Activated T-cell treated with anti-CD3 and anti-CD28 coated beads for 4 hours (primary cell): ENCODE measurements at places on chromosomes 7 and 10.

- no peak for DNase-seq
Observed at GRCh38 chr10:132710746-132711612, 75.0 kb downstream of the NKX6-2 start.

DNA sequence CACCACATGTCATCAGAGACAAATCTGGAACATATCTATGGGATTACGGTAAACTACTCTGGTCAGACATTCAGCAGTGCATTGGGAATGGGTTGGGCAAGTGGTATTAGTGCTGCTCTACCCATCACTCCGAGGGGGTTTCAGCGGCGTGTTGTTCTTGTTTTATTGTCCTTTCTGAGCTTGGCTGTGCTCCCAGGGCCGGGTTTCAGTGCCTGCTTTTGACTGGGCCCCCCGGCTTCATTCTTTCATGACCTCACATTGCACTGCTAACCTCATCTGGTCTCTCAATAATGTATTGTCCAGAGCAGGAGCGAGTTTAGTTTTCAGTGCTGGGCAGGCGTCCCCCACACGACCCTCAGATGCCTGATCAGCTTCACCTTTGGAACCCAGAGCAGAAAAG is 364.6 kb downstream of the PAXIP1 start:
- DNase-seq = no peak

- no peak for DNase-seq
Observed at GRCh38 chr10:35442592-35442991, 106.3 kb downstream of the CCNY start.

- DNase-seq = no peak
Observed at GRCh38 chr10:79336276-79336675, 11.0 kb upstream of the PPIF start.

GRCh38 chr10:124918191-124918830 is 23.6 kb upstream of the ZRANB1 start:
- no peak for DNase-seq

GRCh38 chr7:27101171-27101956 is 1.1 kb downstream of the HOXA2 start:
- no peak for DNase-seq

DNA sequence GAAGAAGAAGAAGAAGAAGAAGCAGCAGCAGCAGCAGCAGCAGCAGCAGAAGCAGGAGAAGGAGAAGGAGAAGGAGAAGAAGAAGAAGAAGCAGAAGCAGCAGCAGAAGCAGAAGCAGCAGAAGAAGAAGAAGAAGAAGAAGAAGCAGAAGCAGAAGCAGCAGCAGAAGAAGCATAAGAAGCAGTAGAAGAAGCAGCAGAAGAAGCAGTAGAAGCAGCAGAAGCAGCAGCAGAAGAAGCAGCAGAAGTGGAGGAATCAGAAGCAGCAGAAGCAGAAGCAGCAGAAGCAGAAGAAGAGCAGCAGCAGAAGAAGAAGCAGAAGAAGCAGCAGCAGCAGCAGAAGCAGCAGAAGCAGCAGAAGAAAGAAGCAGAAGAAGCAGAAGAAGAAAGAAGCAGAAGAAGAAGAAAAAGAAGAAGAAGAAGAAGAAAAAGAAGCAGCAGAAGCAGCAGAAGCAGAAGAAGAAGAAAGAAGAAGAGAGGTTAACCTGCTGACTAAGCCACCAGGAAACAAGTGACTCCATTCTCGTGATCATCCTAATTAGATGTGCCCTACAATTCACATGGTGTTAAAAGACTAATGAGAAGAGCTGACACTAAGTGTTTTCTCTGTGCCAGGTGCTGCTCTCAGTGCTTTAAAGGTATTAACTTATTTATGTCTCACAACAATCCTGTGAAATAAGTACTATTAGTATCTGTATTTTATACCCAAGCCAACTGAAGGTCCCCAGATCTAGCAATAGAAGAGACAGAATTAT is 11.6 kb downstream of the CDNF start:
- DNase-seq = no peak
